Skeletal muscle cell (primary cell): ENCODE measurements at places on chromosomes 2 and 18.

DNA sequence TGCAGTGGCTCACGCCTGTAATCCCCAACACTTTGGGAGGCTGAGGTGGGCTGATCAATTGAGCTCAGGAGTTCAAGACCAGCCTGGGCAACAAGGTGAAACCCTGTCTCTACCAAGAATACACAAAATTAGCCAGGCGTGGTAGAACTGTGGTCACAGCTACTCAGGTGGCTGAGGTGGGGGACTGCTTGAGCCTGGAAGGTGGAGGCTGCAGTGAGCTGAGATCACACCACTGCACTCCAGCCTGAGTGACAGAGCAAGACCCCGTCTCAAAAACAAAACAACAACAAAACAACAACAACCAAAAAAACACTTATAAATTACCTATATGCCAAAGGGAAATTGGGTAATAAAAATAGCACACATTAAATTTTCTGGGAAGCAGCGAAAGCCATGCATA, 141.6 kb downstream of the HDAC4 start:
- no peak for DNase-seq

GRCh38 chr18:24656551-24657443, 196.4 kb downstream of the HRH4 start:
- DNase-seq, result peak; percentile 18

DNA sequence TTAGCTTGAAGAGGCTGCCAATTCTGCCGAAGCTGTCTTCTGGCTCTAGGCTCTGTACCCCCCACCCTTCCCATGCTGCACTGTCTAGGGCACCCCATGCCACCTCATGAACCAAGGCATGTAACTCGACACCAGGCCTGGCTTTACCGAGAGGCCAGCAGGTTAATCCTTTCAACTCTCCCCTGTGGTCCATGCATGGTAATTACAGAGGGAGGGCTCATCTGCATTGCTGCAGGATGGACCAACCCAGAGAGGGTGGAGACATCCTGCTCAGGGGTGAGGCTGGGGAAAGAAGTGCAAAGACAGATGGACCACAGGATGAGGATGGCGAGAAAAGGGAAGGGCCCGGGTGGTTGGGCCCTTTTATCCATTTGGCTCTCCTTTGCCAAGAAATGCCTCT, 65.8 kb downstream of the KCTD1 start:
- no peak for DNase-seq

DNA sequence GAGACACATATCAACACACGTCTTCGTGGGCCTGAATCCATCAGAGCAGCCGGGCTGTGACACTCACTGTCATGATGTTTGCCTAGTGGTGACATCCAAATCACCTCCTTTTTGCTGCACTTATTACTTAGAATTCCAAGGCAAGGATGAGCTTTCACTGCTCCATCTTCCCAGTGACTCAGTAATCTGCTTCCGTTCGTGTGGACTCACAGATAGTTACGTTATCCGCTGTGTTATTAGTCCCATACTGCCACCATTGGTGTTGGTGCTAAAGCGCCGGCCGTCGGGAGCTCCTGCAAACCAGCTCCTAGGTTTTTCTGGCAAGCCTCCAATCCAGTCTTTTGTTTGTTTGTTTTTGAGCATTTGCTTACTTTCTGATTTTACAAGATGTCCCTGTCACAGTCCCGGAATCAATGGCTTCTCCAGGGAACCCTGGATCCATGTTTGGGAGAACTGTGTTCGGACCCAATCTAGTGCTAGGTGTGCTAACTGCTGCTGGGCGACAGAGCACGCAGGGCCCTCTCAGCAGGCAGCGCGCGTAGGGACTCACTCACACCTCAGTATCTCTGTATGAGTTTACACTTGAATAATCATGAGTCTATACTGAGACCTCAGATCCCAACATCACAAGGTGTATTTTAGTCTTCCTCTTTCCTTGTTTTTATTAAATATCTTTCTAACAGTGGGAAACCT, 42.6 kb downstream of the HDAC4 start:
- DNase-seq, result no peak

GRCh38 chr2:38068234-38068633, 7.7 kb downstream of the CYP1B1 start:
- DNase-seq, result no peak

GRCh38 chr2:29430382-29431112, 315.3 kb downstream of the CLIP4 start:
- DNase-seq, result no peak
